ENCODE measurements at places on chromosomes 7 and 10.

- DNase-seq: peak; percentile 72
Measured at GRCh38 chr10:91163269-91163868, 57.1 kb upstream of the PCGF5 start.

- DNase-seq: no peak
Measured at GRCh38 chr10:61142987-61143386, 199.0 kb upstream of the RHOBTB1 start.

DNA sequence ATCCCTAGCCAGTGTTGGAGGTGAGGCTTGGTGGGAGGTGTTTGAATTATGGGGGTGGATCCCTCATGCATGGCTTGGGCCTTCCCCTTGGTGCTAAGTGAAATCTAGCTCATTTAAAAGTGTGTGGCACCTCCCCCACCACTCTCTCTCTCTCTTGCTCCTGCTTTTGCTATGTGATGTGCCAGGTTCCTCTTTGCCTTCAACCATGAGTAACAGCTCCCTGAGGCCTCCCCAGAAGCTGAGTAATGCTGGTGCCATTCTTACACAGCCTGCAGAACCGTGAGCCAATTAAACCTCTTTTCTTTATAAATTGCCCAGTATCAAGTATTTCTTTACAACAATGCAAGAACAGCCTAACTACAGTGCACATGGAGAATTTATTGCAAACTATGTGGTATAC lies 188.8 kb upstream of the POT1 start:
- DNase-seq: no peak

- no peak for DNase-seq
Measured at GRCh38 chr10:26879744-26880143, 19.0 kb upstream of the ABI1 start.

DNA sequence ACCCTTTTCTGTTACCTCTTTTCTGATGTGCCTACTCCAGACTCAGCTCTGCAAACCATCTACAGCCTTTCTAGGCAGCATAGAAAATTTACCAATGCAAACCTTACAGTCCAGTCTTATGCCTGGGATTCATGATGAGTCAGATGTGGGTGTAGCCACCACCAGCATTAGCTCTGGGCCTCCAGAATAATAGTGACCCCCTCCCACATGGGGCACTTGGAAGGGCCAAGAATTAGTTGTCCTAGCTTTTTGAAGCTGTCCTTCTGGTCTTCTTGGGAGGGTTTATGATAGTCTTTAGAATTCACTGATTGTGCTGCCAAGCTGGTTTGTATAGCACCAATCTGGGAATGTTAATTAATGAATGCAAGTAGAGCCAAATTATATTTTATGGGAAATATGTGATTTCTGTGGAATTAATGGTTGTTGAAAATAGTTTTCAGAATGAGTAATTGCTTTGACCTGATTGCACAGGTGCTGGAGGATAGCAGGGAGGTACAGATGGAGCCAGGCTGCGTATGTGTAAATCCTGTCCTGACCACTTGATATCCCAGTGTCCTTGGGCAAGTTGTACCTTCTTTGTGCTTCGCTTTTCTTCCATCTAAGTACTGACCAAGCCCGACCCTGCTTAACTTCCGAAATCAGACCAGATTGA lies 94.8 kb downstream of the CPED1 start:
- no peak for DNase-seq

GRCh38 chr10:45410807-45411606 lies 37.0 kb downstream of the ALOX5 start:
- no peak for DNase-seq

- no peak for DNase-seq
Measured at GRCh38 chr7:81007051-81007450, 88.2 kb upstream of the SEMA3C start.

DNA sequence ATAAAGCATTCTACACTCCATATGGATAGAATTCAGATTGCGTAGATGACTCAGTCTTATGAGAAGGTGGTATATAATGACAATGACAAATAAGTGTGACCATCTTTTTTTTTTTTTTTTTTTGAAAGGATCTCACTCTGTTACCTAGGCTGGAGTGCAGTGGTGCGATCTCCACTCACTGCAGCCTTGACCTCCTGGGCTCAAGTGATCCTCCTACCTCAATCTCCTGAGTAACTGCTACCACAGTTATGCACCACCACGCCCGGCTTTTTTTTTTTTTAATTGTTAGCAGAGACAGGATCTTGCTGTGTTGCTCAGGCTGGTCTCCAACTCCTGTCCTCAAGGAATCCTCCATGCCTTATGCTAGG lies 43.2 kb upstream of the NRP1 start:
- no peak for DNase-seq

DNA sequence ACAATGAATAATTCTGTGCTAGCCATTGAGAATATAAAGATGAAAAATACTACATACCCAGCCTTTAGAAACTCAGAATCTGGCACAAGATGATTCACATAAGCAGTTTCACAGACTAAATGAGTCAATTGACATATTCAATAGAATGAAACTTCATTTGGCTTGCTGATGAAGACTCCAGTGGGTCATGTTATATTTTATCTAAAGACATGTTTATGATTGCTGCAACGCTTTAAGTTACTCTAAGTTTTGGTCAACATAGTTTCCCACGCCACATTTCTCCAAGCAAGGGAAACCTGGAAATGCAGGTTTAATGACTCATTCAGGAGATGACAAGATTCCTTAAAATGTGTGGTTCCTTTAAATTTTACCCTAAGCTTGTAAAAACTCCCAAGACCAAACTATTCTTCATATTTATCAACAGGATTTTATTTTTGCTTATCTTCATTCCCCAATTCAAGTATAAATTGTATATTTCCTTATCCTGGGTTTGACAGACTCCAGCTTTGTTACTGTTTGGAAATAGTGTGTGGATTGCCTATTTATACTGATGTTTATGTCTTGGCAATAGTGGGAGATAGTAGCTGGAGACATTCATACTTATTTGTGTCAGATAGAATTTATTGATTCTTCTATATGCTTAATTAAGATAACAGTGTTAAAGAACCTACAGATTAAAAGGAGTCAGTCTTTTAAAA lies 6.6 kb downstream of the SEMA3A start:
- DNase-seq: no peak

DNA sequence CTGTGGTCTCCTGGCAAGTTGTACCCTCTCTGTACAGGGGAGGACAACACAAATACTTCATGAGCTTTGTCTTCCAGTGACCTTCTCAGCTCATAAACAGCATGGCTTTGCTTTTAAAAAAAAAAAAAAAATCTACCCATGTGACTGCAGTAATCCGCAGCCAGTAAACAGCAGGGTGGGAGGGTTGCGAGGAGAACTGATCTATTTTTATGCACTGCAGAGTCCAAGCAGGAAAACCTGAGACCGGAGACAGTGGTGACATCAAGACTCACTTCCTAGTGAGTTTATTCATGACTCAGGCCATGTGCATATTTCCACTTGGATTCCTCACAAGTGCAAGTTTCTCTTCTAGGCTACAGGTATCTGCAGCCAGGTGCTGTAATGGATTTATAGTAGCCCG lies 127.9 kb downstream of the NRF1 start:
- no peak for DNase-seq

GRCh38 chr10:48234295-48234694 lies 40.2 kb downstream of the FRMPD2 start:
- DNase-seq: no peak

DNA sequence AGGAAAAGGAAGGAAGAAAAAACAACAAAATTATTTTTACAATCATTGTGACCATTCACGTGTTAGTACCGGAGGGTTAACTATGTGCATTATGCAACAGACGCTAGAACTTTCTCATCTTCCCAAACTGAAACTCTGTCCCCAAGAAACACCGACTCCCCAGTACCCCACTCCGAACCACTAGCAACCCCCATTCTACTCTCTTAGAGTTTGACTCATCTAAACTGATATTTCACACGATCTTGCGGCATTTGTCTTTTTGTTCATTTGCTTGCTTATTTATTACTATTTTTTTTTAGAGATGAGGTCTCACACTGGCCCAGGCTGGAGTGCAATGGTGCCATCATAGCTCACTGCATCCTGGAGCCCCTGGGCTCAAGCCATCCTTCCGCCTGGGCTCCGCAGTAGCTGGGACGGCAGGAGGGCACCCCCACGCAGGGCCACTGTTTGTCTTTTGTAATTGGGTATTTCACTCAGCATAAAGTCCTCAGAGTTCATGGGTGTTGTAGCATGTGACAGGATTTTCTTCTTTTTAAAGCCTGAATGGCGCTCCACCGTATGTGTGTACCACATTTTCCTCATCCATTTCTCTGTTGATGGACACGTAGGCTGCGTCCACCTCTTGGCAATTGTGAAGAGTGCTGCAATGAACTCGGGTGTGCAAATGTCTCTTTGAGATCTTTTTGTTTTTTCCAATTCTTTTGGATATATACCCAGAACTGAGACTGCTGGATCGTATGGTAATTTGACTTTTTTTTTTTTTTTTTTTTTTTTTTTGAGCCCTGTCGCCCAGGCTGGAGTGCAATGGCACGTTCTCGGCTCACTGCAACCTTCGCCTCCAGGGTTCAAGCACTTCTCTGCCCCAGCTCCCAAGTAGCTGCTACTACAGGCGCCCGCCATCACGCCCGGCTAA lies 9.5 kb downstream of the MNX1 start:
- no peak for DNase-seq

DNA sequence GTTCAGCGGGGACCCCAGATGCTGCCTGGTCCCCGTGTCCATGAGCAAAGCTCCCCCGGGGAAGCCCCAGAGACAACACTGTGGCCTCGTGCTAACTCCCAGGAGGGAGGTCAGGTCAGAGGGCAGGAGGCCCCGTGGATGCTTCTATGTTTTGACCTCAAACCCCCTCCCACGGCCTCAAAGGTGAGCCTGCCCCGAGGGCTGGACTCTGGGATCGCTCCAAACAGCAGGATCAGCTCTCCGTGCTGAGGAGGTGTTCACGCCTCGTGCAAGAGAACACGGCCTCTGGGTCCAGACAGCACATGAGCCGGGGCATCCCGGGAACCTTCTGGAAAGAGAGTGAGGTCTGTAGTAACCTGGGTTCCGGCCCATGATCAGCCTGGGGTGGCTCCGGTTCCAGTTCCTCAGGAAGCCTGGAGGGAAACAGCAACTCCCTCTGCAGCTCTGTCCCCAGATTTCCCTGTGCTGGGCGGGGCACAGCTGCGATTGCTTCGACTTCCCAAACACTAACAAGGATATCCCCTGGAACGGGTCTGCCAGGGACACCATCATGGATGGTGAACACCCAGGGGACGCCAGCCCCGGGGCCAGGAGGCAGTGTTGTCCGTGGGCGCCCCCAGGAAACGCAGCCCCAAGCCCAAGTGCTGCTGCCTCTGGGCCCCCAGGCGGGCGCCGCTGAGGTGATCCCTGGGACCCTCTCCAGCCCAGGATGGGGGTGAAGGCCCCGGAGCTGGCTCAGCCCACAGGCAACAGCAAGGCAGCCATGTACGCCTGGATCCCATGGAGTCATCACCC lies 18.0 kb upstream of the INPP5A start:
- DNase-seq: no peak

DNA sequence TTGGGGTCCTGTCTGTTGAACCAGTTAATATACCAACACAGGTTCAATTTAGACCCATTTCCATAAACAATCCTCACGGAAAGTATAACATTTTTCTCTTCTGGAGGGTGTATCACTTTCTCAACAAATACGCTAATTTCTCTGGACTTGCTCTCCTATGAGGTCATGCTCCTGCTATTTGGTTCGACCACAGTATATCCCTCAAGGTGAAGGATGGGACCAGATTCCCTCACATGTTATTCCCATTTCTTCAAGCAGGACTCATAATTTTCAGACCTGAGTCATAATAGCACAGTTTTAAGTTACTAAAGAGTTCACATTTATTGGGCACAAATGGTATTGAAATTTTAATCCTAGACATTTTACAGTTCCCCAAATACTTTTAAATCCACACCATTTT lies 57.2 kb downstream of the ADAM12 start:
- DNase-seq: no peak

DNA sequence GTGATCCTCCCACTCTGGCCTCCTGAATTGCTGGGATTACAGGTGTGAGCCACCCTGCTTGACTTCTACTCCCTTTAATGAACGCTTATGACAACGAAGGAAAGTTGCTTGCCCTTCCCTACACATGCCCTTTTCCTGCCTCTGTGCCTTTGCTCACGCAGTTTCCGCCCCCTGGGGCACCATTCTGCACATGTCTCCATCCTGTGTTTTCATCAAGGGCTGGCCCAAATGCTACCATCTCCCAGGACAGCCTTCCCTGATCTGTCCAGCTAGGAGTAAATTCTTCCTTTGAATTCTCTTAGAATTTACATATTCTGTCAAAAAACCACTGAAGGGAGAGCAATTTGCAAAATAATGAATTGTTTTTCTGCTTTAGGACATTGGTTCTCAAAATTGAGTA lies 50.0 kb upstream of the KMT2C start:
- DNase-seq: no peak

- DNase-seq: no peak
Measured at GRCh38 chr10:69107699-69108098, 16.3 kb upstream of the VPS26A start.

- peak; percentile 70 for DNase-seq
Measured at GRCh38 chr10:82889728-82890127, 1014.7 kb downstream of the NRG3 start.

GRCh38 chr10:56349611-56350010 lies 11.4 kb downstream of the ZWINT start:
- DNase-seq: no peak

DNA sequence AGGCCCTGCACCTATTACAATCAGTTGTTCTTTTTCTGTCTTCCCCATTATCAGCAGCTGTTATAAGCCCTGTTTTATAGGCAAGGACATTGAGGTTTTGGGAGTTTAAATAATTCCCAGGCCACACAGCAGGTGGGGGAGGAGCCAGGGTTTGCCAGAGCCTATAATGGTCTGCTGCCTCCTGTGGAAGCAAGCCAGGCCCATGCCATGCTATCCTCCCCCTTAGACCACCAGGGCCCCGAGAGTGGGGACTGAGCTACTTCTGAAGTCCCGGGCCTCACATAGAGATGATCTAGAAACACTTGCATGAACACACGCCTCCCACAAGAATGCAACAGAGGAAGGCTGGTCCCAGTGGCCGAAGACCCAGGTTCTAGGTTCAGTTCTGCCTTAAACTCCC lies 141.7 kb downstream of the SH3PXD2A start:
- no peak for DNase-seq

- DNase-seq: no peak
Measured at GRCh38 chr10:13117841-13118783, 18.1 kb downstream of the OPTN start.

GRCh38 chr10:86190291-86190690 lies 176.3 kb downstream of the GRID1 start:
- DNase-seq: no peak

GRCh38 chr10:26457088-26457487 lies 18.9 kb downstream of the APBB1IP start:
- no peak for DNase-seq

DNA sequence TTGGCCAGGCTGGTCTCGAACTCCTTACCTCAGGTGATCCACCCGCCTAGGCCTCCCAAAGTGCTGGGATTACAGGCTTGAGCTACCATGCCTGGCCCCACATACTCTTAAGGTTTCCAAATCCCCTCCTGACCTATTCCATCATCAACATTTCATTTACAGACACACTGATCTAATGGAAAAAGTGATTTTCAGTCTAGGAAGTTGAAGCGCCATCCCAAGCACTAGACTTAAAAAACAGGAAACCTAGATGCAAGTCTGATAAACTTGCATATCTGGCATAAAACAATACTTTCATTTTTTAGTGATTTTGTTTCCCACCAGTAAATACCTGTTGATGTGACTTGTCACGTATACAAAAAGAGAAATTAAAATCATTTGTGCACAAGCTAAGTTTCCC lies 44.0 kb downstream of the DNMBP start:
- no peak for DNase-seq

- no peak for DNase-seq
Measured at GRCh38 chr7:124257638-124258308, 224.9 kb upstream of the TMEM229A start.
